ENCODE measurements at places on chromosomes 4 and X.
A peak's percentile ranks its signal among the peaks of the same experiment; 100 is the strongest.

- no peak for DNase-seq
These were observed 46.0 kb downstream of the TFDP3 start for GRCh38 chrX:133171962-133172708.

GRCh38 chr4:148079961-148080360 lies 348.1 kb downstream of the ARHGAP10 start:
- no peak for DNase-seq

DNA sequence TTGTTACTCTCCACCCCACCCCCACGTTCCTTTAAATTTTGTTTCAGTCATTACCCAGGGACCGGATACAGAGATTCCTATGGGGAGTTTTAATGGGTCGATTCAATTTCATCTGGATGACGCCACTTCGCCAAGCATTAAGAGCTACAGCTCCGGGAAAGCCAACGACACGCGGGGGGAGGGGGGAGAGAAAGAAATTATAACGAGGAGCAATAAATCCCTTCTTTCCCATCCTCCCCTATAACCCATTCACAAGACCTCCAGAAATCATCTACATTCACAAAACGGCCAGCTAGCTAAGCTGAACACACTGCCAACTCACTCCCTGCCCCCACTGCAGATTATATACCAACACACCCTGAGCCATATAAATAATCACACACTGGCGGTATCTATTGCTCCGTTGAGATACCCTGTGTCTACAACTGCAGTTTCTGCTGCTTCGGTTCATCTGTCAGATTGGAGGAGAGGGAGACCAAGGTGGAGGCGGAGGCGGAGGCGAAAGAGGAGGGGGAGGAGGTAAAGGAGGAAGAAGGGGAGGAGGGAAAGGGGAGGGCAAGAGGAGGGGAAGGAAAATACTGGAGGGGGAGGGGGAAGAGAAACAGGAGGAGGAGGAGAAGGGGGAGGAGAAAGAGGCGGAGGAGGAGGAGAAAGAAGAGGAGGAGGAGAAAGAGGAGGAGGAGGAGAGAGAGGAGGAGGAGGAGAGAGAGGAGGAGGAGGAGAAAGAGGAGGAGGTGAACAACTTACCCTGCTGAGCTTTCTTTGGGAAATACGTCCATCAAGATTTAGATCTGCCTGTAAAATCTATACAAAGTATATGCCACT lies 113.9 kb upstream of the VAMP7 start:
- DNase-seq, result peak; percentile 20

GRCh38 chr4:133402616-133403015 lies 253.5 kb downstream of the PCDH10 start:
- no peak for DNase-seq

DNA sequence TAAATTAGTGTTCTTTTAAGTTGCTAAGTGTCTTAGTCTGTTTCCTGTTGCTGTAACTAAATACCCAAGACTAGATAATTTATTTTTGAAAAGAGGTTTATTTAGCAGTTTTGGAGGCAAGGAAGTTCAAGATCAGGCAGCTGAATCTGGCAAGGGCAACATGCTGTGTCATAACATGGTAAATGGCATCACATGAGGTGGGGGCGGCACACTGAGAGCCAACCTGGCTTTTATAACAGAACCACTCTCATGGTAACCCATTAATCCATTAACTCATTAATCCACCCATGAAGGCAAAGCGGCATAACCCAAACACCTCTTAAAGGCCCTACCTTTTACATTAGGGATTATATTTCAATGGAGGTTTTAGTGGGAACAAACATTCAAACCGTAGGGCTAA lies 182.2 kb upstream of the GATB start:
- no peak for DNase-seq

- DNase-seq, result no peak
These were observed 86.0 kb downstream of the FUNDC1 start for GRCh38 chrX:44456685-44457084.

DNA sequence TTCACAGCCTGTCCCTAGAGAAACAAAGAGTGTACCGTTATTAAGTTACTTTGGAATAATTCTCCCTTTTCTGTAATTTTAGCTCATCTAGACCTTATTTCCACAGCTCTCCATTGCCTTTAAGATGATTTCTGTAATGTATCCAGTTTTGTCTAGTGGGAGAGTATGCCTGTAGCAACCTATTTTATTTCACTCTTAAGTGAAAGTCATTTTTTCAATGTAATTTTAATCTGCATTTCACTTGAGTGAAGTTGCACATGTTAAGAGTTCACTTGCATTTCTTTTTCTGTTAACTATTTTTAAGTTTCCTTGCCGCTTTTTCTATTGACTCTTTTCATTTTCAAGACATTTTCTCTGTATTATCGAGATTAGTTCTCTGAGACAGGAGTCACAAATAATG lies 46.5 kb downstream of the FANCB start:
- DNase-seq, result no peak

DNA sequence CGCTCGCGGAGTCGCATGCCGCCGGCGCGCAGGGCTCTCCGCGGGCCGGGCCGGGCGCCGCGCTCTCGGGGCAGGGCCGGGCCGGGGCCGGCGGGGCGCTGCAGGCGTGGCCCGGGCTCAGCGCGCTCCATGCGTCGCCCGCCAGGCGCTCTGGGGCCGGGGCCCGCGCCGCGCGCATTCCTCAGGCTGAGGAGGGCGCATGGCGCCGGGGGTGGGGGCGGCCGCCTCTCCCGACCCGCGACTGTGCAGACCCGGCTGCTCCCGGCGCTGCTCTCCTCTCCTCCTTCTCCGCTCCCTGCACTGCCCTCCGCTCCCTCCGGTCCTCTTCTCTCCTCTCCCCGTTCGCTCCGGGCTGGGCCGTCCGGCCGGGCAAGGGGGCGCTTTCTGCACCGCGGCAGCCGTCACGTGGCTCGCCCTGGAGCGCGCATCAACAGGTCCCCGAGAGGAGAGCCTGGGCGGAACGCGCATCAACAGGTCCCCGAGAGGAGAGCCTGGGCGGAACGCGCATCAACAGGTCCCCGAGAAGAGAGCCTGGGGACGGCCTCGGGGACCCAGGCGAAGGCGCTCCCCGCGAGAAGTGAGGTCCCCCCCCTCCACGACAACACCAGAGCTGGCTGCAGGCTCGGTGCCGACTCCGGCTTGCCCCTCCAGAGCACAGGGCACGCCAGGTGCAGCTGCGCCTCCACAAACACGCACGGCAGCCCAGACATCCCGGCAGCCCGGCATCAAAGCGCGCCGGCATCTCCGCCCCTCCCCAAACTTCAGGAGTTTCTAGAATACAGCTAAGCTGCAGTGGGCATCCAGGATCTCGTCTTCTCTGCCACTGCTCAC lies 12.9 kb downstream of the PPP2R3B start:
- no peak for DNase-seq

GRCh38 chr4:15414551-15415091 lies 13.2 kb upstream of the C1QTNF7 start:
- no peak for DNase-seq

- DNase-seq, result no peak
These were observed 64.8 kb downstream of the PCDH18 start for GRCh38 chr4:137467537-137467936.

- DNase-seq, result no peak
These were observed 121.9 kb downstream of the RBMX2 start for GRCh38 chrX:130523460-130524394.

- no peak for DNase-seq
These were observed 126.6 kb upstream of the GYPA start for GRCh38 chr4:144267084-144267483.

- DNase-seq, result no peak
These were observed 83.2 kb upstream of the ARHGAP24 start for GRCh38 chr4:85391589-85392410.

GRCh38 chrX:646228-646495 lies 15.6 kb downstream of the SHOX start:
- DNase-seq, result no peak

DNA sequence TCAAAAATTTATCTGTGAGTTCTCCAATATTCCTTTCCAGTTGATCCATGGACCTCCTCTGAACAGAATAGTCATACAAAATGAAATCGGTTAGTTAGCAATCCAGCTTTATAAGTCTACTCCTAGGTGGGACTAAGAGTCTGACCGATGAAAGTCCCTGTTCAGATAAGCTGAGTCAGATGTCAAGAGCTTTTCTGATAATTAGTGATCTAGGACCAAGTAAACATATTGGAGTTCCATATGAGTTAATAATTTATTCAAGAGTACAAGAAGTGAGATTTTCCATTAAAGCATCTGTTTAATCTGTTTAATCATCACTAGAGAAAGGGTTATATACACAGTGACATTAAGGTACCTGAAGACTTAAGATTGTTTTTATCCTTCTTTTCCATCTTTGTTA lies 74.7 kb downstream of the UGT8 start:
- no peak for DNase-seq

GRCh38 chr4:120555058-120555457 lies 367.5 kb downstream of the PRDM5 start:
- DNase-seq, result no peak

GRCh38 chr4:173526724-173527102 lies 3.3 kb downstream of the HAND2 start:
- no peak for DNase-seq

DNA sequence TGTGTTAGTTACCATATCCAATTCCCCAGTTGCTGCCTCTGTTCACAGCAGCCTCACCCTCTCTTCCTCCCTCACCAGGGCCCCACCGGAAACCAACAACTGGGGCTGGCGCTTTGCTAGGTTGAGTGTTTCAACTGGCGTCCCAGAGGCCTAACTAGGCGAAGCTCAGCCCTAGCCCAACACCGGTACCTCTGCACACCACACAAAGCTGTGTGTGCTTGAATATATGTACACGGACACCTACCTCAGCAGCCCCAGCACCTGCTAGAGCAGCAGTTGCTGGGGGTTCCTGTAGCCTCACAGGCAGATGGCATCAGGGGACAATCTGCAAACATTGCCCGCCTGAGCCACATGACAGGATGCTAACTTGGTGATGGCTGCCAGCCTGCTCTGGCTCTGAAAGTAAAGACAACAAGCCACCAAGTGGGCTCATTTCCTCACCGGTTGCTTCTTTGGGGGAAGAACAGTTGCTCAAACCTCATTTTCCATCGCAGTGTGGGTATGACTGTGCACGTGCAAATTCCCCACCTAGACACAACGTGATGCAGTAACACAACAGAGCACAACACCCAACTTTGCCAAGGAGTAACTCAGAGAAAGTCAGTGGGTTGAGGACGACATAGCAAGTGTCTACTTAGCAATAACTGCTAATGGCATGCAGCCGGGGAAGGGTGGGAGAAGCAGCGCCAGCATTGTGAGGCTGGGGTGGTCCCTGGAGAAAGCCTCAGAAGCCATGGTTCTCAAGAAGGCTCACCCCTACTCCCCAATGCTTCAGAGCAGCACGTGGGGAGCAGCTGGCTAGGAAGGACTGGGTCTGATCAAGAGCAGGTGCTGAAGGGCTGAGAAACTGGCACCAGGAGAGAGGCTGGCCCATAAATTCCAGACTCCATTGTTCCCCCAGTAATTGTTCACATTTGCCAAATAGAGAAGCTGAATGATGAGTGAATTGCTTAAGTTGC lies 139.5 kb downstream of the SH3KBP1 start:
- DNase-seq, result no peak

DNA sequence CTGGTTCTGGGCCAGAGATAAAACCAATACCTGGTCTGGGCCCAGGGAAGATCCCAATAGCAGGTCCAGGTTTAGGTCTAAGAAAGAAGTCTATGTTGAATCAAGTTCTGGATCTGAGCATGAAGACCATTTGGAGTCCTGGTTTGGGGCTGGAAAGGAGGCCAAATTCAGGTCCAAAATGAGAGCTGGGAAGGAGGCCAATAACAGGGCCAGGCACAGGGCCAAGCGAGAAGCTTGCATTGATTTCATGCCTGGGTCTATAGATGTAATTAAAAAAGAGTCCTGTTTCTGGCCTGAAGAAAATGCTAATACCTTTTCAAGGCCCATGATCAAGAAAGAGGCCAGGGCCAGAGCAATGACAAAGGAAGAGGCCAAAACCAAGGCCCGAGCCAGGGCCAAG lies 3.4 kb downstream of the GPRASP1 start:
- no peak for DNase-seq

DNA sequence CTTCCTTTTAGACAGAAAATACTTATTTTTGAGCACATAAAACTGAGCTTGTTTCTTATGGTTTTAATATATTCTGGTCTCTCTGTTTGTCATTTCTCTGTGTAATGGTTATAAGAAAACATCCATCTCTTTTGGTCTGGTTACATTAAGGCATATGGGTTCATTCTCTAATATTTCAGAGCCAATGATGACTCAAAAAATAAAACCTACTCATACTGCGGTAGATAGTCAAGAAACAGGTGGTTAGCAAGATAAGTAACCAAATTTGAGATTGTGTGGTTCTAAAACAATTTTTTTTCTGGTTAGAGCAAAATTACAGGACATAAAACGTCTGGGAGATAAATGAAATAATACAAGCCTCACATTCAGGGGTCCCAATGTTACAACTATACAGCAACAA lies 654.5 kb downstream of the STIM2 start:
- no peak for DNase-seq

GRCh38 chr4:1094336-1094690 lies 19.1 kb downstream of the RNF212 start:
- no peak for DNase-seq

Data from DMS79 treated with DMSO at 0.1 percent for 48 hours (cell line).